ENCODE measurements at places on chromosomes 13 and 19.

GRCh38 chr19:15507068-15508034, 974 bp upstream of the CYP4F22 start:
- no peak for DNase-seq

GRCh38 chr13:106276876-106277275, 258.6 kb downstream of the EFNB2 start:
- DNase-seq: no peak

- DNase-seq: no peak
Measured at GRCh38 chr13:44822291-44822690, 167.0 kb downstream of the NUFIP1 start.

DNA sequence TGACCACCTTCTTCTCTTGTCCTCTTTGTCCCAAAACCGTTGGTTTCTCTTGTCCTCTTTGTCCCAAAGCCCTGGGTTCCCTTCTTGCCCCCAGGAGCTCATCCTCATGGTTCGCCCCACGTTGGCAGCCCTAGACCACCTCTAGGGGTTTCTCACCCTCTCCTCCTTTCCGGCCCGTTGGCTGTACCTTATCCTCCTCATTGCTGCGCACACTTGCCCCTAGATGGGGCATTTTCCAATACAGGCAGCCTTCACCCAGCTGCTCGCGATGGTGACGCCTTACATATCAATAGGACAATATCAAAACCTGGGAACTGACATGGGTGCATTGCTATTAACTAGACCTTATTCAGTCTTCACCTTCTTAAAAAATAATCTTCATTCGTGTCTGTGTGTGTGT, 86.5 kb downstream of the IPO5 start:
- no peak for DNase-seq

DNA sequence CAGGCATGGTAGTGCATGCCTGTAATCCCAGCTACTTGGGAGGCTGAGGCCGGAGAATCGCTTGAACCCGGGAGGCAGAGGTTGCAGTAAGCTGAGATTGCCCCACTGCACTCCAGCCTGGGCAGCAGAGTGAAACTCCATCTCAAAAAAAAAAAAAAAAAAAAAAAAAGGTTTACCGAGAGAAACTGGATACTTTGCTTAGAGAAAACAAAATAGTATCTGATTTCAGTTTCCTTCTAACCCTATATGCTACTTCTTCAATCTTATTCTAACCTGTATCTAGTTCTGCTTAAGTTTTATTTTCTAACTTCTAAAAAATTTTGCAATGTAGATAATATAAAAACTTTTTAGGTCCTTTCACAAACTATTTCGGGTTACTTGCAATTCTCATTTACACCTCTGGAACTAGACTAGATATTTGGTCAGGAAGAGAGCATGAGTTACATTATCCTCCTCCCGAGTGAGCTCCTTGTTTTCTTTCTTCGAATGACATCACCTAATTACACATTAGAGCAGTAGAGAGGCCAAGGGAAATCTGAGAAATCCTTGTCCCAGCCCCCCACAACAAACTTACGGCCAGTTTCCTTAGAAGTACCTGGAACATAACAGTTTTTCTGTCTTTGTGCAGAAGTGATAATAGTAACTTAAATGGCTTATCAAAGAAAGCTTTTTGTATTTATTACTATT, 128.9 kb downstream of the B3GLCT start:
- no peak for DNase-seq

- no peak for DNase-seq
Measured at GRCh38 chr19:48961051-48961649, 4.0 kb upstream of the FTL start.
